Glutamatergic neuron (in vitro differentiated cells): ENCODE measurements at places on chromosomes 16 and 17. TPM values are rescaled to one million over a fixed set of nuclear protein-coding genes. Genes with fewer than 3 reads are reported as not detected.

Gene SERPINF2
- total RNA-seq = 0.37 TPM

Gene FOXO3B
- 31.4 TPM for total RNA-seq

GRCh38 chr17:76772842-76773525 lies 35.1 kb downstream of the MFSD11 start:
- DNase-seq = no peak

DNA sequence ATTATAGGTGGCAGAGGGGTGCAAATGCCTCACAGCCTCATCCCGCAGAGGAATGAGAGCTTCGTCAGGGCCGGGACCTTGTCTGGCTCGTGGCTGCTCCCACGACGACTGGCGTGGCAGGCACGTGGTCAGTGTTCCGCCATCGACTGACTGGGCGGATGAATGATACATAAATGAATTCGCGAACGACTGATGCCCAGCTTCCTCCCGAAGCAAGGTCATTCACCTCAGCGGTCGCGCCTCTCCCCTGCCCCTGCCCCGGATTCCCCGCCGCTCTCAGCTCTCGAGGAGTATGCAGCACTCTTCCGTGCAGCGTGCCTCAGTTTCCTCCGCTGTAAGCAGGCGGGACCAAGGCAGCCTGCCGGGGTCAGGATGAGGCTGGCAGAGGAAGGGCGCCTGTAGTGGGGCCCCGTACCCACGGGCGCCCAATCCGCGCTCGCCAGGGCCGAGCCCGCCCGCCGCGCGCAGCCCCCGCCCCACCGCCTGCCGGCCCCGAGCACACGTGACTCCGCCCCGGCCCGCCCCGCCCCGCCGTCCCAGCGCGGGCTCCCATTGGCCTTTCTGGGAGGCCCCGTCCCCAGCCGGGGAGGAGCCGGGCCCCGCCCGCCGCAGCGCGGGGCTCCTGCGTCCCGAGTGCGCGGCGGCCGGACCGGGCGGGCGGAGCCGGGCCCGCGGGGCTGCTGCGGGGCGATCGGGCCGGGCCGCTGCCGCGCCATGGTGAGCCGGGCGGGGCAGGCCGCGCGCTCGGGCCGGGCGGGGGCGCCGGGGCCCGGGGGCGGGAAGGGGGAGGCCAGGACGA lies at the start of gene SNN:
Gene SNN, plus strand, starts transcription at position 632 of the 799 bp plus-strand sequence. CDS start 7,605 bp downstream, outside the sequence.
- DNase-seq = peak; percentile 94

DNA sequence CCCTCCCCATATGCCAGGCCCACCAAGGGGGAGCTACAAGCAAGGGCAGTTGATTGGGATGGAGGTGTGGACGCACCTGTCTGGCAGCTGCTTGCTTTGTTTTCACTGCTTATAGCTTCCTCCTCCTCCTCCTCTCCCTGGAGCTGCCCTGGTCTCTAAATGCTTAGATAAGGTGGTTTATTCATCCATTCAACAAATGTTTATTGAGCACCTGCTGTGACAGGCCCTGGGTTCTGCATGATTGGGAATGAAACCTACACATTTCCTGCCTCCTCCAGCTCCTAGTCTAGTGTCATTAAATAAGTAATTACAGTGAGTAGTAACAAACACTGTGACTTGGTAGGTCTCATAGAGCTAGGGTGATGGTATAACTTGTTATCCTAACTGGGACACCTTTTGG lies 17.4 kb upstream of the MAP3K14 start:
- DNase-seq = no peak

GRCh38 chr16:72500545-72500944 lies 328.6 kb upstream of the PMFBP1 start:
- no peak for DNase-seq

- no peak for DNase-seq
Observed at GRCh38 chr17:57606111-57606875, 138.8 kb downstream of the CCDC182 start.

GRCh38 chr17:11094331-11094730 lies 146.7 kb upstream of the SHISA6 start:
- DNase-seq = no peak

GRCh38 chr17:20232611-20233010 lies 223.5 kb downstream of the SPECC1 start:
- DNase-seq = no peak
